Cardiac muscle cell (in vitro differentiated cells and primary cell): ENCODE measurements at places on chromosomes 4 and X. TPM values are rescaled to one million over a fixed set of nuclear protein-coding genes. Genes with fewer than 3 reads are reported as not detected.

The CLCN4 gene
- polyA plus RNA-seq = 5.4 and 7.8 TPM in 2 replicates

The SHROOM4 gene
- 0.17 and 1.3 TPM in 2 replicates for polyA plus RNA-seq

The MECP2 gene
- 15.6 and 17.9 TPM in 2 replicates for polyA plus RNA-seq

The MGAT4D gene
- not detected in 2 replicates for polyA plus RNA-seq

The PRPS2 gene
- polyA plus RNA-seq = 4.2 and 7.5 TPM in 2 replicates

The GUCY1A1 gene
- polyA plus RNA-seq = 92.9 and 111 TPM in 2 replicates

The JADE3 gene
- polyA plus RNA-seq = 6.0 and 7.0 TPM in 2 replicates

The KDR gene
- polyA plus RNA-seq = 41.7 and 55.6 TPM in 2 replicates

The PTTG2 gene
- not detected in 2 replicates for polyA plus RNA-seq

The POLN gene
- polyA plus RNA-seq = 8.5 and 9.0 TPM in 2 replicates

The PDLIM5 gene
- polyA plus RNA-seq = 446 and 541 TPM in 2 replicates

The PLRG1 gene
- 61.6 and 84.1 TPM in 2 replicates for polyA plus RNA-seq

The IL2 gene
- polyA plus RNA-seq = not detected in 2 replicates

The UGT2B11 gene
- polyA plus RNA-seq = not detected in 2 replicates
